ENCODE measurements at places on chromosomes 5 and 9.

GRCh38 chr9:121608168-121608853 is 43.1 kb upstream of the DAB2IP start:
- DNase-seq: no peak

GRCh38 chr9:3521966-3522365 is 3.8 kb downstream of the RFX3 start:
- DNase-seq: no peak

DNA sequence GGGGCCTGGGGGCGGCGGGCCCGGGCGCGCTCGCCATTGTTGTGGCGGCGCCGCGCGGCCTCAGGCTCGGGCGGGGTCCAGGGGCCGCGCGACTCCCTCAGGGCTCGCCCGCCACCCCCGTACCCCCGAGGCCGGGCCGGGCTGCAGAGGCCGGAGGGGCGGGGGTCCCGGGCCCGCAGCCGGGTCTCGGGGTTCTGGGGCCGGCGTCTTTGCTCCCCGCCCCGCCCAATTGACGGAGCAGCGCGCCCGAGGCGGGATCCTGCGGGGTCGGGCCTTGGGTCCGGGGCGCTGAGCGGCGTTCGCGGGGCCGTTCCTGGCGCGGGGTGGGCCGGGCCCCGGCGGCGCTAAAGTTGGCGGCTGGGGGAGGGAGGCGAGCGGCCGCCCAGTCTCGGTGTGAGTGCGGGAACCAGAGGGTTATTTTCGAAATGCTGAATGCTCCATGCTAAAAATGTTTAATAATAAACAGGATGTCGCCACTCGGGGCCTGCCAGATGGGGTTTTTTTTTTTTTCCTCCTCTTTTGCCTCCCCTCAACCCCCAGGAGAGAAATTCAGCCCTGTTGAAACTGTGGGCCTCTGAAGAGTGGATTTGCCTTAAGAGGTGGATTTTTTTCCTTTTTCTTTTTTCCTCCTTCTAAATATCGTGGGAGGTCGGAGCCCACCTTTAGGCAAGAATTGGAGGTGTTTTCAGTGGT is 724 bp downstream of the PRRC2B start:
- no peak for DNase-seq

GRCh38 chr5:38994324-38994927 is 79.8 kb downstream of the RICTOR start:
- DNase-seq: peak; percentile 70

GRCh38 chr5:58240322-58240721 is 219.6 kb downstream of the PLK2 start:
- DNase-seq: peak; percentile 87

Data from iris pigment epithelial cell (primary cell).